Testis (tissue), 5 donors: ENCODE measurements at places on chromosomes 7 and 10.

GRCh38 chr7:15678653-15679052 lies 7.8 kb downstream of the MEOX2 start:
- DNase-seq = no peak

DNA sequence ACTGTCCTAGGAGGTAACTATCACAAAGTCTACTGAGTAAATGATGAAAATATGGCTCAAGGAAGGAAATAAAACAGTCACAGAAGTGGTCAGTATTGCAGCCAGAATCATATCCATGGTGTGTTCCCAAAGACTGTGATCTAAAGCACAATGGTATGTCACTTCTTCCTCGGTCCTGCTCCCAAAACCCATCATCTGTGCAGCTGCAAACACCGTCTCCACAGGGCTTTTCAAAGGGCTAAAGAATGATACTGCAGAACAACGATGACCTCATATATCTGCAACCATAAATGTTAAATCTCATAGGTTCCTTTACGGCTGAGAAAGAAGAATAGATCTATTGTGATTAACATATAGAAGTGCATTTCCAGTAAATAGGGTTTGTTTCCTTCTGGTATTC lies 465.0 kb downstream of the GRID1 start:
- no peak for DNase-seq

GRCh38 chr10:22630234-22631174 lies 83.9 kb downstream of the PIP4K2A start:
- no peak for DNase-seq

DNA sequence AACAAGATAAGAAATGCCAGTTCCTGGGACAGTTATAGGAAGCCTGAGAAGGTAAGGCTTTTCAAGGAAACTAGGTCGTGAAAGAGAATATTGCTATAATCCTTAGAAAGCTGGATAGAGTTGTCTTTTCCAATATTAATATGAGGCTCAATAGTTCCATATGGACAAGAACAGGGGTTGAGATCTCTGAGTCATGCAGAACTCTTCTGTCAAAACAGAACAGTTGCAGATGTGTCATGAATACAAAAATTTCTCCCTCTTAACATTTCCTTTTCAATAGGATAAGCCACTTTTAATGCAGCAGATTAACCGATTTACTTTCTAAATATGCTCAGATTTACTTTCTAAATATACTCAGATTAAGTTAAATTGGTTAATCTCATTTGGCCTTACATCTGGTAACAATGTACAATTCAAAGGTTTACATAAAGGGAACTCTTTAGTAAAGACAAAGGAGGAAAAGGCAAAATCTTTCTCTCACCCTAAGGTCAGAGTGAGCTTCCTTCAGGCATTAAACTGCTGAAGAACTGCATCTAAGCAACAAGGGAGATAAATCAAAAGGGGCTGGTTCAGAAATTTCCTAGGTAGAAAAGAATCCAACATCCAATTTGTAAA lies 104.7 kb upstream of the PCDH15 start:
- DNase-seq = no peak

- DNase-seq = peak; percentile 50
Observed at GRCh38 chr7:151632750-151633515, 113.2 kb upstream of the RHEB start.

DNA sequence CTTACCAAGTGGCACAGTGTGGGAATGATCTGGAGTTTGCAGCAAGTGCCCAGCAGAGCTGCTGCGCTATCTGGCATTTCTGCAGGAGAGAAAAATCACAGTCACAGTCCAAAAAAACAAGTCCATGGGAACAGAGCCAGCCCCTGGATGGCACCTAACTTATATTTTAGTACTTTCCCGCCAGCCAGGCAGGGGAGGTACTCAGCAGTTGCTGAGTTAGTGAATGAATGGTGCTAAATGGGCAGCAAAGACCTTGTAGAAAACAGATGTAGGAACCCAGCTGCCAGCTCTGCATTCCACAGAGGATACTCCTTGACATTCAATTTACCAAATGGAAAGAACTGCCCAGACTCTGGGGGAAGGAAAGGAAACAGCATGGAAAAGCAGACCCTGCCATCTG lies 54.5 kb downstream of the GSDME start:
- DNase-seq = no peak

- no peak for DNase-seq
Observed at GRCh38 chr10:62237966-62238365, 30.7 kb downstream of the RTKN2 start.

- peak; percentile 44 for DNase-seq
Observed at GRCh38 chr10:132588301-132589013, 50.9 kb downstream of the INPP5A start.

DNA sequence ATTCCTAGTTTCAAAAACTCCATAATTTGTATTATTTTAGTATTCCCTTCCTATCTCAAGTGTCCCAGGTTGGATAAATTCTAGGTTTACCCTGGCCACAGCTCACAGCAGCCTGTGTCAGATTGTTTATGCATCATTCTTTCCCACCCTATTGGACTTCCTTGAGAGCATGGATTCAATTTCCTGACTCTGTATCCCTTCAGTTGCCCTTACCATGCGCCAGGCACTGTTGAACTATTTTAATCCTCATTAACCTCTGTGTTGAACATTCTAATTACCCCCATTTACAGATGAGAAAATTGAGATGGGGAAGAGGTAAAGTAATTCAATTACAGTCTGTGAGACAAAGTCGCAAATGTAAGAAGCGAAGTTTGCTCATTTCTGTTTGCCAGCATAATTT lies 58.8 kb downstream of the STEAP1B start:
- DNase-seq = no peak

DNA sequence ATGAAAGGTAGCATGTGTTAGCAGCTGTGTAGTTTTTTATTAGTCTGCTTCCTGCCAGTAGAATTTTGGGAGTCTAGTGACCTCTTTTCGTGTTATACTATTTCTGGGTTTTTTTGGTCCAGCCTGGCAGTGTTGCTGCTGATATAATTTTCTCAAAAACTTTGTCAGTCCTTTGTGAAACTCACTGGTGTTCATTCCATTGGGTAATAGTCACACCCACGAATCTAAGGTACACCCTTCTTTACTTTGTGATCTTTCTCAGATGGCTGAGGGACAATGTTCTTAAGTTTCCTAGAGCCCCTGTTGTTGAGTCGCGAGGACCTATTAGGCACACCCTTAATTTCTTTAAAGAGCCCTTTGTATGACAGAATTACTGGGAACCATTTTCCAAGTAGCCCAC lies 52.3 kb downstream of the TPST1 start:
- DNase-seq = no peak

GRCh38 chr7:30702200-30702599 lies 19.9 kb upstream of the CRHR2 start:
- DNase-seq = no peak

DNA sequence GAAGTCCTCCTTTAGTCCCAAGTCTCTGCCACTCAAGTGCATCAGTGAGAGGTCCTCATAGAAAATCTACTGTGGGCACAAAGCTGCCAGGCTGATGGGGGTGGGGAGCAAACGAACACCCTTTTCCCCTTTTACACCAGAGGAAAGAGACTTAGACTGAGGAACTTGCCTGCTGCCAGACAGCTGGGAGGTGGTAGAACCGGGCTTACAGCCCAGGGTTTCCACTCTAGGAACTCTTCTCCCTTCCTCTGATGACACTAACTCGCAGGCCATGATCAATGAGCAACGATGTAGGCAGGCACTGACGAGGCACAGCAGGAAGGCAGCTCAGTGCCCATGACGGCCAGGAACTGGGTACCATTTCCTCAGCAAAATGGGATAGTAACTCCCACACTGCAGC lies 11.0 kb upstream of the SH2D4B start:
- no peak for DNase-seq

- DNase-seq = no peak
Observed at GRCh38 chr7:55574051-55574717, 1.9 kb upstream of the VOPP1 start.

- DNase-seq = no peak
Observed at GRCh38 chr7:2218444-2218785, 14.3 kb downstream of the MAD1L1 start.

DNA sequence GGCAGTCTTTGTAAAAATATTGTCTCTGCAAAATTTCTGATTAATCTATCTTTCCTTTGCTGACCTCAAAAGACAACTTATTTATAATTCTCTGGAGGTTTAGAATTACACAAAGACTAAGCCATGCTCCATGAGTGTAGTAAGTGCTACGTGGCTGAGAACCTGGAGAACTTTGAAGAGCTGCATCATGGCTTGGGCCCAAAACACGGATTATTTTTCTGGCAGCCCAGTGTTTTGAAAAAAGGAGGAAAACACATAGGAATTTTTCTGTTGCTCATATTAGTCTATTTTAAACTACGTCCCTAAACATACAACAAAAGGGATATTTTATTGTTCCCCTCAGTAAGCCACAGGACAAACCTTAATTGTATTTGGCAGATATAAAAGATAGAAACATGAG lies 360.7 kb upstream of the MYO3A start:
- no peak for DNase-seq

- no peak for DNase-seq
Observed at GRCh38 chr7:12233175-12233574, 22.1 kb downstream of the TMEM106B start.

DNA sequence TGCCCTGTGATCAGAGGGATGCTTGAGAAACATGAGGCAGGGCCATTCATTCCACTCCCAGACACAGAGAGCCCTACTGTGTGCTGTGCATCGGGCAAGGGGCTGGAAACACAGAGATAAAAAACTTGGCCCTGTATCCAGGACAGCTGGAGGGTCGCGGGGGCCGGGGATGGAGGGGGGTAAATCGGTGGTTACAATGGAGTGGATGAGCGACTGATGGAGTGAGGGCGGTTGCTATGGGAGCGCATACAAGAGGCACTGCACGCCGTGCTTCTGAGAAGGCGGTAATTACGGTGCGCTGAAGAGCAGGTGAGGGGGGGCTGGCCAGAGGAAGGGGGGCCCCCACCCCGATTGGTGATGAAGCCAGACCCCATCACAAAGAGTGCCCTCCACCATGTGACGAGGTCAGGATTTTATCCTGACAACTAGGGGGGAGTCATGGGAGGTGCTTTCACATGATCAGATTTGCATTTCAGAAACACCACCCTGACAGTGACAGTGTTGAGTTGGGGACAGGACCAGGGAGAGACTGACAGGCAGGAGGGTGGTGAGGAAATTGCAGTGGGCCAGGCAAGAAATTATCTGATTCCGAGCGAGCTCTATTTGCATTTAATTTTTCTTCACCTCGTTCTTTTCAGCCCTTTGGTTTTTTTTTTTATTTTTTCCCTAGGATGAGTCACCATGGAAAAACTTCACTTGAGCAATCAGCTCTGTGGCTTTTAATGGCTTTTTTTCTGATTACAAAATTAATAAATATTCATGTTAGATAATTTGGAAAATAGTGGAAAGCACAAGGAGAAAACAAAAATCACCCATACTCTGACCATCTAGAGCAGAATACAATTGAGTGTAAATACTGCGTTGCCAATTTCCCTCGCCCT lies 7.8 kb downstream of the CPA5 start:
- DNase-seq = no peak

DNA sequence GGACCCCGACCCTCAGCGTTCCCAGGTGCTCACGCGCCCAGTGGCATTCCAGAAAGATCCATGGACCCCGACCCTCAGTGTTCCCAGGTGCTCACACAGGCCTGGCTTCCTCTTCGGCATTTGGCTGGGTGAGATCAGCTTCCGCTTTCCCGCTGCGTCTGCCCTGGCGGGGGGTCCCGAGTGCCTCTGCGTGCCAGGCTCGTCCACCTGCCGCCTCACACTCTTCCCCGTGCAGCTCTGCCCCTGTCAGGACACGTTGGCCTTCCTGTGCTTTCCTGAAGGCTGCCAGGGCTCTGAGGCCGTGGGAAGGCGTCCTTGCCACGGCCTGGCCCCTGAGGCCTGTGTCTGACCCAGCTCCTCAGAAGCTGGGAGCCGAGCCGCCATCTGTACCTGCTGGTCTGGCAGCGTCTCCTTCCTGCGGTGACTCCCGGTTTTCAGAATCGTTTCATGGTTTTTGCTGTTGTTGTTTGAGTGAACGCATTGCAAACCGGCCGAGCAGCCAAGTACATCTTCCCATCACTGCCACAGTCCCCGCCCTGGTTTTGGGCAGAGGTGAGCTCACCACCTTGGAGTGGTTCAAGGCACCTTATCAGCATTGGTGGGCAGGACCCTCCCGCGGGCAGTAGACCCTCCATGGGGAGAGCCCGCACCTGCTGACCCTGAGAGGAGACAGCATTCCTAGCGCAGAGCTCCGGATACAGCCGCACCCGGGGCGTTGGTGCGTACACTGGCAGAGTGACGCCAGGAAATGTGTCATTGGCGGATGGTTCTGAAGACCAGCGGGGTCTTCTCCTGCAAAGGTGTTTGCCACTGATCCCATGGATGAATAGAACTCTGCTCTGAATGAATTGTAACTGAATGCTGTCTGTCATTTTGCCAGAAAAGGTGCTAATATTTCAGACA lies 17.4 kb downstream of the NKX6-2 start:
- no peak for DNase-seq

DNA sequence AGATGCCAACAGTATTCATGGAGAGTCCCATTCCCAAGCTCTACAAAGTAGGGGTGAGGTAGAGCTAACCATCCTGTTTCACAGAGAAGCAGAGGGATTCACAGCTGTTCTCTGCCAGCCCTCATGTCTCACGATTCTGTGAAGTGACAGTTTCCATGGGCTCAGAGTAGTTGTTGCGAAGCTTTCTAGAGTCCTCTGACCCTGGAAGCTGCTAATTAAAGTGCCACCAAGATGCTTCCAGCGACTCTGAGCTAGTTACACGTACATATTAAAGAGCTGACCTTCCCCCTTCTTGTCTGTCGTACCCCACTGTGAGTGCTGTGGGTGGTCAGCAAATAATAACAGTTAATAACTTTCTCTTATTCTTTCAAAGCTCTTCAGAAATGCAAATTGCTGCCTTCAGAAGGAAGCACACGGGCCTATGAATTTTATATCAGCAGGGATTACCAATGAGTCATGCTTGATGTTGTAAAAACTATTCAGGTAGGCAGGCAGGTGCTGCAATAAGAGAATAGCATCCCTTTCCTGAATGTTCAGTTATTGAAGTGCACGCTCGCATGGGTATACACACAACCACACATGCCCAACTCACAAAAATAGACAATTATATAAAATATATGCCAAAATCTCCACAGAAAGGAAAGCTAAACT lies 34.1 kb downstream of the DNAJB9 start:
- DNase-seq = no peak

DNA sequence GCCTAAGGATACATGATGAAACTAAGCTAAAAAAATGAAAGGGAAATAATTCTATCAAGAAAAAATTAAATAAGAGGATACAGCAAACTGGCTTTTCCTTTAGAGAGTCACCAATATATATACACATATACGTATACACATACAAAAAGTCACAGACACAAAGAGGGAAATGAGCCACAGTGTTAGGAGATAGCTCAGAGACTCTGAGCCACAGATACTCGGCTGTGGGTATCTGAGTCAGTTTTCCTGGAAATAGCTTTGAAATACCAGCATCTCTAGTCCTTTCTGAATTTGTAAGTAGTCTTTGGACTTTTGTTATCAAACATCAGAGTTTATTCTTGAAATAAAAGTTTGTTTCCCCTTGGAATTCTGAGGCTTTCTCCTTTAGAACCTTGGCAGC lies 111.8 kb downstream of the TBXAS1 start:
- DNase-seq = no peak

GRCh38 chr10:51658000-51658399 lies 41.4 kb downstream of the CSTF2T start:
- DNase-seq = no peak
